ENCODE measurements at places on chromosomes 2 and 18. TPM values are rescaled to one million over a fixed set of nuclear protein-coding genes. Genes with fewer than 3 reads are reported as not detected.

ALPI gene
- total RNA-seq: not detected

RAD51AP2 gene
- total RNA-seq: not detected

- no peak for DNase-seq
Observed at GRCh38 chr2:164655750-164656149, 34.5 kb upstream of the GRB14 start.

- DNase-seq: no peak
Observed at GRCh38 chr18:35616074-35616473, 34.5 kb downstream of the GALNT1 start.

GRCh38 chr2:118627156-118627555, 220.3 kb downstream of the EN1 start:
- DNase-seq: no peak

NMUR1 gene
- 2.0 TPM for total RNA-seq

SOX11 gene
- not detected for total RNA-seq

All from ureter (tissue), 1 donor.